Fibroblast of skin of right quadriceps (primary cell): ENCODE measurements at places on chromosomes 6 and 20.
A peak's percentile ranks its signal among the peaks of the same experiment; 100 is the strongest.

DNA sequence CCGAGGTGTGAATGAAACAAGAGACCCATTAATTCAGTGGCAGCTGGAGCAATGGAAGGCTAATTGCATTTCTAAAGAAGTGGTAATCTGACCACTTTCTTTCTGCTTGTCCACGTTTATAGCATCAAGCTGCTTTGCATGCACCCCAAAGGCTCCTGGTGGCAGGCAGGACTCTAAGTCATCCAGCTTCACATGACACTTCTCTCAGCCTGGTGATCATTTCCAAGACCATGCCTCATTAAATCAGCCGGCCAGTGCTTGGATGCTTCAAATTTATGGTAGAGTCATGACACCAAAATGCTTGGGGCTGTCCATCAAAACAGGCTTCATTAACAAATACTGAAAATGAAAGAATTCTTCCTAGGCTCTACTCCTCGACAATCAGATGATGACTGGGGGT is 614.9 kb downstream of the DOK5 start:
- DNase-seq: no peak

DNA sequence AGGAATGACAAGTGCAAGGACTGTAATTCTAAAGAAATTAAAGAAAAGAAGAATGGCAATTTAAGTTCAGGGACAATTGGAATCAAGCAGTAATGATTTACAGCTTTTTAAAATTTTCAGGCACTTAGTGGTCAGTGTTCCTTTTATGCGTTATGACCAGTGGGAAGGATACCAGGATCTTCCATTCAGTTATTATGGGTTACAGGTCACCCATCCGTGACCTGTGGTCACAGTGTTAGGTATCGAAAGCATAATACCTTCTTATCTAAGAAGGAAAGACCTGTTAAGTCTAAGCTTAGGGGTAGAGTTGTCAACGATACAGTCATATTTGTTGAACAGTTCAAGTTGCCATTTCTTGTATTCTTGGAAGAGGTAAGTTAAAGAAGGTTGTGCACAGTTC is 253.8 kb downstream of the LAMA2 start:
- DNase-seq: no peak

GRCh38 chr6:134413241-134413643 is 95.3 kb upstream of the SGK1 start:
- DNase-seq: no peak

DNA sequence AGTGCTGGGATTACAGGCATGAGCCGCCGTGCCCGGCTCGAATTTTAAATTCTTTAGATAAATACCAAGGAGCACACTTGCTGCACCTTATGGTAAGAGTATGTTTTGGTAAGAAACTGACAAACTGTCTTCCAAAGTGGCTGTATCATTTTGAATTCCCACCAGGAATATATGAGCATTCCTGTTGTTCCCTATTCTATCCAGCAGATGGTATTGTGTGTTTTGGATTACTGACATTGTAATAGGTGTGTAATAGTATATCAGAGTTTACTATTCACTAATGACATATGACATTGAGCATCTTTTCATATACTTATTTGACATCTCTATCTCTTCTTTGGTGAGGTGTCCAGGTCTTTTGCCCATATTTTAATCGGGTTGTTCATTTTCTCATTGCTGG is 40.5 kb downstream of the TGM6 start:
- no peak for DNase-seq

- no peak for DNase-seq
Measured at GRCh38 chr20:62476056-62476838, 452 bp upstream of the GATA5 start.

GRCh38 chr6:71675386-71675785 is 211.0 kb upstream of the RIMS1 start:
- DNase-seq: no peak

DNA sequence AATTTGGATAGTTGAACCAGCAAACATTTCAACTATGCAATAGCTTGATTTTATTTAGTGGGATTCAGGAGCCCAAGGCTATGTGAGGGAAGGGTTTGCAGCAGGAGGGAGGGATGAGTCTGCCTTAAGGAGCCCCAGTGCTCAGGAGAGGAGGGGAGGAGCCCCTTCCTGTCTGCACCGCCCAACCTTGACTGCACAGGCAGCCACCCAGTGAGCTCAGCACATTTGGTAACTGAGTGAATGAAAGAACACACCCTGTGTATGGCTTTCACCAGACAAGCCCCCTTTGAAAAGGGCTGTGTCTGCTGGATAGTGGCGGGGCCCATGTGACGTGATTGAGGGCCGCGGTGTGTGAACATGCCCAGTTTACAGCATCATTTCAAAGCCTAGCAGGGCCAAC is 17.0 kb downstream of the DACT2 start:
- DNase-seq: no peak

GRCh38 chr20:23127506-23128279 is 41.6 kb upstream of the CD93 start:
- no peak for DNase-seq

- no peak for DNase-seq
Measured at GRCh38 chr6:42269553-42269952, 51.9 kb upstream of the MRPS10 start.

GRCh38 chr6:7050872-7051779 is 56.6 kb upstream of the RREB1 start:
- peak; percentile 84 for DNase-seq

DNA sequence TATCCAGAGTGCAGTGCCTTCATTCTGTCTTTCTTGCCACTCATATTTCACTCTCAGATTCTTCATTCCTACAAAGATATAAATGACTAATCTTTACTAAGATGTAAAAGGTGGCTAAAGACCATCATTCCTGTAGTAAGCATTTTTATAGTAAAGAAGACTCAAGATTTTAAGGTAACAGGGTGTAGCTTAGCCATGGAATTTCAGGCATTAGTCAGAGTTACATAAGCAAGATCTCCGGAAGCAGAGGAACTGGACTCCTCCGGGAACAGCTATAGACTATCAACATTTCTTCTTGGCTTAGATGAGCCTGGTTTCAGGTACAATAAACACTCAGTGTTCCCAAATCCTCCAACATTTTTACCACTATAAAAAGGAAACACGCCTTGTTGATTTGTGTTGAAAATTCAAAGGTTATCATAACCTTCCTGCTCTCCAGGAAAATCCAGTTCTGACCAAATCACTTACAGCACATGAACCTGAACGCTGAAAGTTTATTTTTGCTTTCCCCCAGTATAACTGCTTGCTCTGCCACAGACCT is 23.7 kb downstream of the SERPINB1 start:
- DNase-seq: peak; percentile 40

DNA sequence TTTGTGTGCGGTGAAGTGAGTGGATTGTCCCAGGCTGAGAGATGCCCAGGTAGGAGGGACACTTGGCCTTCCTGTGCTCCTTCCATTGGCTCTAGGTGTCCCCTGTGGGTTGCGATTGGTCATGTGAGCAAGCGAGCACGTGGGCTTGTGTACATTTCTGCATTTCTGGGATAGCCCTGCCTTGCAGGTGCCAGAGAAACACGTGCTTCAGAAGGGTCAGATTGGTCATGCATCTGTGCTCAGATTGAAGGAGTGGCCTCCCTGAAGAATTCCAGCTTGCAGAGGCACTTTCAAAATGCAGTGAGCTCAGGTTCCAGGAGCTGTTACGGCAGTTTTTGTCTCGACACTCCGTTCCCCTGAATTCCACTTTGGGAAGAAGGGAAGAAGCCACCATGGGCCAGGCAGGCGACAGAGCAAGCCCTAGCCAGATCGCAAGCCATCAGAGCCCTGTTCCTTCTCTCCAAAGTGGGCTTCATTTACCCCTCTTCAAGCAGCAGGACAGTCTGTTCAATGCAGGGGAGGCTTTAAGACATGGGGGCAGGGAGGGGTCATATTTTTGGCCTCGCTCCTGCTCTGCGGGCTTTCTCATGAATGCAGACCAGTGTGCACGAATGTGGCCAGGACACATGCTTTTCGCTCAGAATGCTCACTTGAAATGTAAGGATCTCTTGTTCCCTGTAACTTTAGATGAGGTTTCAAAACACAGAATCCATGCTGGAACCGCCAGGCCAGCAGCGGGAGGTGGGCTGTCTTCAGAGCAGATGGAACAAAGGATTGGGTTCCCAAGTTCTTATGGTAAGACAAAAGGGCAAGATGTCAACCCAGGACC is 78.6 kb upstream of the AKAP12 start:
- peak; percentile 23 for DNase-seq

DNA sequence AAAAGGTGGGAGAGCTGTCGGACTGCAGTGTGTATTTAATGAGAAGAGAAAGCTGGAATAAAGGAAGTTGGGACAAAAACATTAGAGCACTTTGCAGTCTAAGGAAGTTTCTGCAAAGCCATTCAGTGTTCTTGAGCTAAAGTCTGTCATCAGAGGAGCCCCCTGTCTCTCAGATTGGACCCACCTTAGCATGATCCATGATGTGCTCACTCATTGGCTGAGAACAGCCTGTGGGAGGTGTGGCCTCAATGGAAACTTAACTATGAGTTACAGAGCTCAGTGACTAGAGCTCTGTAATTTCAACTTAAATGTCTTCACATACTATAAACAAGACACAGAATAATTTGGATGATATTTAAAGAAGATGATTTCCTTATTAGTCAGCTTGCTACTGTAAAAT is 437.0 kb downstream of the BTBD3 start:
- no peak for DNase-seq

DNA sequence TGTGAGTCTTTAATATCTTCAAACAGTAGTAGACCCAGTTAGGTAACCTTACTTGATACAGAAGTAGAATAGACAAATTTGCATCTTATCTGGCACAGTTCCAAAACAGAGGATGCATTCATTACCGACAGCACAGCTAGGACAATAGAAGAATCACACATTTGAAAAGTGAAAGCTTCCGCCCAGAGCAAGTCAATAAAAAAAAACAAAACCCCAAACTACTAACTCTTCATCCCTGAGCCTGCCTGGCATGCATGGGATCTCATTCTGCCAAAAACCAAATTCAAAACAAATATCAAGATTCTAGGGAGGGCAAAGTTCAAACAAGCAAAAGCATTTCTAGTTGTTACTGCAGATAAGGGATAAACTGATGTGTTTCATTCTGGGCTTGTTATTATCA is 235.4 kb downstream of the BTBD9 start:
- no peak for DNase-seq

DNA sequence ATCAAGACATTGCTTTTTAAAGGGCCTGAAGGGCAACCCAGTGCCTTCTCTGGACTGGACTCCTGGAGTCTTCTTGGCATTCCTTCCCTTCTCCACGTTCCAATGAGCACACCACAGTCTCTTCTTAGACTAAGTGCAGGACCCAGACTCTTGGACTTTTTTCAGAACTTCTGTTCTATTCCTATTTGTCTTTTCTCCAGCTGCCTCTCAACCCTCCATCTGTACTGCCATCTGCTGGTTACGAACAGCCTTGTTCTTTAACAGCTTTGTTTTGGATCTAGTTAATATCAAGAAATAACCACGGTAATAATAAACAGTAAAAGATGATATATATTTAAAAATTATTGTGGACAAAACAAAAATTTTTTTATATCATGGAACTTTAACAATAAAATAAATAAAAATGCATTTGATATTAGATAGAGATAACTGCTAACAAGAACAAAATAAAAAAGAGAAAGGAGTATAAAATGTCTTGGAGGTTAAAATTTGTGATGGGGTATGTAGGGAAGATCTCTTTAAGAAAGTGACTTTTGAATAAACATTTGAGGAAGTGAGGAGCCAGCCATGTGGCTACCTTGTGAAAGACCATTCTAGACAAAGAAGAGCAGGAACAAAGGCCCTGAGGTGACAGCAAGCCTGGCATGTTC is 105.1 kb upstream of the HCRTR2 start:
- DNase-seq: peak; percentile 57

DNA sequence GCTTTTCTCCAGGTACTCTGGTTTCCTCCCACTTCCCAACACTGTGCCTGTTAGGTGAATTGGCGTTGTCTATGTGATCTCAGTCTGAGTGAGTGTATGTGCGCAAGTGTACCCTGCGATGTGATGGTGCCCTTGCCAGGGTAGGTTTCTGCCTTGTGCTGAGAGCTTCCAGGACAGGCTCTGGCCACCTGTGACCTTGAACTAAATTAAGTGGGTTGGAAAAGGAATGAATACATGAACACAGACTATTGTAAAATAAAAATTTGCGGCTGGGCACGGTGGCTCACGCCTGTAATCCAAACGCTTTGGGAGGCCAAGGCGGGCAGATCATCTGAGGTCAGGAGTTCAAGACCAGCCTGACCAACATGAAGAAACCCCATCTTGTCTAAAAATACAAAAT is 678.0 kb downstream of the DHX35 start:
- no peak for DNase-seq

GRCh38 chr6:128918886-128919285 is 35.9 kb downstream of the LAMA2 start:
- peak; percentile 9 for DNase-seq

DNA sequence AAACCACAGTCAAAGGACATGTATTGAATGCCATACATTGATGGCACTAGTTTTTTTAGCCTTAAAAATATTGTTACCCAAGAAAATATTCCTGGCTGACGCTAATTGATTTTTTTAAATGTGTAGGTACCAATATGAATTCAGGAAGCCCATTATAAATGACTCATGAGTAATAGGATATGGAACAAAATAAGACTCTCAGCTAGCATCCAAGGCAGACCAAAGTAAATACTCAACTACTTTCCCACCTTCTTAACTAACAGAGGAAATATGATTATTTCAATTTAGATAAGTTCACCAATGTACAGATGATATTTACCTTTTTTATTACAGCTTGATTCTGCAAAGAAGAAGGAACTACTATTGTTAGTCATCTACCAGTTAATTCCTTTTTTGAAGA is 43.2 kb upstream of the TXNDC5 start:
- DNase-seq: no peak
